SK-N-SH treated with all-trans-retinoic acid at 6 μM for 48 hours (cell line): ENCODE measurements at places on chromosomes 7 and 10.

DNA sequence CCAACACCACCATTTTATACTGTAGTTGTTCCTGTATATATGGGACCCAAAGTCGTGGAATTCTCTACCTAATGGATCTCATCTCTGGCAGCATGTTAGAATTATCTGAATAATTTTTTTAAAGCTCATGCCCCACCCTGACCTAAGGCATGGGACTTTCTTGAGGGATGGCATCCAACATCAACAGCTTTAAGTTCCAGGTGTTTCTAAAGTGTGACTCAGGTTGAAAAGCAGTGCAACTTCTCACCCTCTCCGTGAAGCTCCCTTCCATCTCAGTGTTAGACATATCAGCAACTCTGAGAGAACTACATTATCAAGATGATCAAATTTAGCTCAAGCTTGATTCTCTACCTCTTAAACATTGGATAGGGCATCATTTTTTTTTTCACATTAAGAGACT, 18.1 kb upstream of the RAB18 start:
- no peak for ATAC-seq

DNA sequence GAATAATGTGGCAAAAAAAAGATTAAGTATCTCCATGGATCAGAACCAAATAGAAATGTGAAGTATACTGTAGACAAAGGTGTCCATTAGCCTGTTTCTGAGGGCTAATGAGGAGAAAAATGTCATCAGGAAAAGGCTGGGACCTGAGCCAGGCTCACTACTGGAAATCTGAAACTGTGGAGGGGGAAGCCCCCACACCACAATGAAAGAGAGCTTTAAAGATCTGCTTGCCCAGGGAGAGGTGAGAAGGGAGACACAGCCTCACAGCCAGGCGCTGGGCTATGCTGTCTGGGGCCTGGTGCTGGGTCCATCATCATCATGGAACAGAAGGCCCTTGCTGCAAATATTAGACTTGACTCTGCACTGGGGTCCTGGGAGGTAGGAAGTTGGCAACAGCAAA, 90.4 kb downstream of the OSBPL3 start:
- no peak; the same call in 2 of the 3 replicates for ATAC-seq

- peak; percentile 67; the same call in 2 of the 3 replicates for ATAC-seq
Measured at GRCh38 chr10:122435212-122435827, 19.1 kb upstream of the ARMS2 start.

GRCh38 chr10:132350946-132351345, 19.0 kb downstream of the LRRC27 start:
- ATAC-seq = no peak

- no peak for ATAC-seq
Measured at GRCh38 chr10:57977262-57977661, 290.4 kb downstream of the IPMK start.

GRCh38 chr7:47743965-47744591, 162.2 kb upstream of the TNS3 start:
- no peak for ATAC-seq

GRCh38 chr7:33558549-33559323, 346.6 kb upstream of the BMPER start:
- no peak for ATAC-seq

GRCh38 chr7:33421429-33421828, 292.1 kb downstream of the BBS9 start:
- ATAC-seq = no peak

DNA sequence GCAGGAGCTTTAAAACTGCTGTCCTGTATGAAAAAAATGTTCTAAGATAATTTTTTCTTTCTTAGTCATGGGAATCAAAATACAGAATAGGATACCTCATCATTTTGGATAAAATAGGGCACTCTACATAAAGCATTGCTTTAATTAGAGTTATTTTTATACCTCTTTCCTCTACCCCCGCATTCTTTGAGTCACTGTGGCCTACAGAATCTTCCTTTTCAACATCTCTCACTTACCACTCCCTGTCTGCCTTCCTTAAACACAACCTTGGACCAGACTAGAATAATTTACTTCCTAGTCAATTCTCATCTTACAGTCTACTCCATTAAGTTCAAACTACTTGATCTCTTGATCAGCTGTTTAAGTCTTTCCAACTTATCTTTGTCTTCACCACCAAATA, 462.3 kb downstream of the PHTF2 start:
- peak; percentile 82 for ATAC-seq

DNA sequence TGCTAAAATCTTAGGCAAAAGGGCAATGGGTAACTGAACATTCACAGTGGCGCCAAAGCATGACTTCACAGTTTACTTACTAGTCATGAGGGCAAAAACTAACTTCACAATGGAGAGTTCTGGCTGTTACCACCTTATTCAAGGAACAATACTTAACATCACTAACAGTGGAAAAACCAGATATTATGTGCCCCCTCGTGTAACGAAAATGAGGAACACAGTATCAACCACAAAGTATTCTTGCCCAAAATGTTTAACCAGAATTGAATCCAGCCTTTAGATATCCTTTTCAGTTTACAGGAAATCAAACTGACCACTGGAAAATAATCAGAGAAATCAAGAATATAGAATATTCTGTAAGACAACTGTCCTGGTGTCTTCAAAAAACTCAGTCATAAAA, 9.5 kb downstream of the C7orf25 start:
- ATAC-seq = no peak

DNA sequence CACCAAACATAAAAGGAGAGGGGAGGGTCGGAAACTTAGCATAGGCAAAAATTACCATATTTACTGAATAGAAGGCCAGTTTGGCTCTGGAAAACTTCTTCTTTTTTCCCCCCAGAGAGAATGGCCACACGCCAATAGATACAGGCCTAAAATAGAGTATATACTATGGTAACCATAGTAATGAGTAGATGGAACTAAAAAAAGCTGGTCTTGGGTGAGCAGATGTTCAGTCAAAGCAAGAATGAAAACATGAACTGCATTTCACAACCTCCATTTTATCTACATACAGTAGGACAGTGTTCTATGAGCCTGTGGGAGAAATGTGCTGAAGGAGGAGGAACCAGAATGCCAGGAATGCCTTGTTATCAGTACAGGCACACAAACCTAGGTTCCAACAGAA, 141.7 kb upstream of the SEMA3A start:
- peak; percentile 45; the same call in 1 of the 3 replicates for ATAC-seq

DNA sequence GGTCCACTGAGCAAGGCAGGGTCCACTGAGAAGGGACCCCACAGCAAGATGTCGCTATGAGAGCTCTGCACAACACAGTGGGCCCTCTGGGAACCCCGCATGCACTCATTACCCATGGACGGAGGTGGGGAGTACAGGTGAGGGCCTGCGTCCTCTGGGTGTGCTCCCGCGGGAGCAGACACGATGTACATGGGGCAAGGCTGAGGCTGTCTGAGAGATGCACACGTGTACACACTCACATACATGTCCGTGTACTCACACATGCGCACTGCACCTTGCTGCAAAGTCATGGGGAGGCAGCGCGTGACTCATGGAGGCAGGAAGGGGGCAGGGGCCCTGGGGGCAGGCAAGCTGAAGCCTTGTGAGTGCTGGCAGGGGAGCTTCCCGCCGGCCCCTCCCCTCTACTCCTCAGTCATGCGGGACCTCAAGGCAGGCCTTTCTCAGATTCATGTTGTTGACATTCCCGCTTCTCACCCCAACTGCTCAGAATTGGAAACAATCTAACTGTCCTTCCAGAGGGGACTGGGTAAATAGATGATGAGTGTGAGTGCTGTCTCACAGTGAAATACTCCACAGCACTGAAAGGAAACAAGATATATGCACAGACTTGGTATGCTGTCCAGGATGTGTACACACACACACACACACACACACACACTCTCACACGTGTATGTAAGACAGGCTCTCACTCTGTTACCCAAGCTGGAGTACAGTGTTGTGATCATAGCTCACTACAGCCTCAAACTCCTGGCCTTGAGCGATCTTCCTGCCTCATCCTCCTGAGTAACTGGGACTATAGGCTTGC, 40.0 kb downstream of the GOLGA7B start:
- ATAC-seq = peak; percentile 20

DNA sequence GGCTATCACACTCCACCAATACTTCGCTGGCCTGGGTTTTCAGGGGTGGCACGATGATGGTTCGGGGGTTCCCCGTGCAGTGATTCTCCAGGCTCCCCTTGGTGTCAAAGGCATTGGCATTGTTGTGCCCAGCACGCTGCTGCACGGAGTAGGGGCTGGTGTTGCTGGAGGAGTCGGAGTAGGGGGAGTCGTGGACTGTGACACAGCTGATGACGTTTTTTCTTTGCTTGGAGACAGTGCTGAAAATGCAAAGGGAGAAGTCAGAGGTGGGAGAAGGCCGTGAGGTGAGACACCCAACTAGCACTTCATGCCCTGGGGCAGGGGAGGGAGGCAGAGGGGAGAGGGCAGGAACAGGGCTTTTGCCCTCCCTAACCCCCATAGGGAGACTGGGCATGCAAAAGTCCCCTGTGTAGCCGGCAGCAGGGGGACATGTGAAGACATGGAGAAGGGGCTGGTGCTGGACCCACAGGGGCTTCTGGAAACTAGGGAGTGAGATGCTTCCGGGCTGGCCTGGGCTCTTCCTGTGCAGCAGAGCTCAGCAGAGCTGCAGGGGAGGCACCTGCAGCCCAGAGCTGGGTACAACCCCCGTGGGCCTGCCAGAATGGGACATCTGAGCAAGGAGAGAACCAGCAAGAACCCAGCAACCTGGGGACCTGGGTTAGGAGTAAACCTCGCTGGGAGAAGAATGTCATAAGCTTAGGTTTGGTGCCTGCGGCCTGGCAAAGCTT, 60.5 kb downstream of the CLEC2L start:
- no peak for ATAC-seq

DNA sequence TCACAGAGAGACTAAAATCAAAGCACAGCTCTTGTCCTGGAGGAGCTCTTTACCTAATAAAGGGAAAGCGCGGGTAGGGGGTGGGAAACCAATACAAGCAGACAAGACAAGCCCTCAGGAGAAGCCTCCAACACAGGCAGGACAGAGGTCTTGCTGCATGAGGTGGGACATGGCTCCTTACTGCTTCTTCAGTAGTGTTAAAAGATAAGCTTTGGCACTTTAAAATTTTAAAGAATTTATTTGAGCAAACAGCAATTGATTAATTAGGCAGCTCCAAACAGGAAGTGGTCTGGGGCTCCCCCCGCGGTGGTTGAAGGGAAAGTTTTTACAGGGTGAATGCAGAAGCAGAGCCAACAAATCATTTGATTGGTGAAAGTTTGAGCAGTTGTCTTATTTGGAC, 50.3 kb upstream of the MACC1 start:
- ATAC-seq = no peak

DNA sequence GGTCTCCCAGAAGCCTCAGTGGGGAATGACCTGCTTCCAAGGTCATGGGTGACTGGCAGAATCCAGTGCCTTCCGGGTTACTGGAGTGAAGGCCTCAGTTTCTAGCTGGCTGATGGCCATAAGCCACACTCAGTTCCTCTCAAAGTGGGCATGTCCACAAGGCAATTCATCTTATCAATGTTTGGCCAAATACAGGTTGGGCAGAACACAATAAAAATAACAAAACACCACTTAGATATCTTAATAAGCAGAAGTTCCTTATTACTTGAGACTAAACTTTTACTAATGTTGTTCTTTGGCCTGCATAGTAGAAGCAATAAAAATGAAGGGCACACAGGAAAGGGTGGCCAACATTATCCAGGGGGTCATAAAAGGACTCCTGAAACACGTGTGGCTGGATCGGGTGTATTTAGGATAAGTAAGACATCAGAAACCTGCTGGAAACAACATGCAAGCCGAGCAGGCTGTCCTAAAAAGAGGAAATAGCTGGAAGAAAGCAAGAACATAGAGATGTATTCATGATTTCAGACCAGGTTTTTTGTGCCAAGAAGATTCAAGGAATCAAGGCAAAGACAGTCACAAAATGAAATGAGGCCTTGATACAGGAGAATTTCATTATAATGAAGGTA, 19.6 kb upstream of the AKR1C2 start:
- ATAC-seq = no peak

DNA sequence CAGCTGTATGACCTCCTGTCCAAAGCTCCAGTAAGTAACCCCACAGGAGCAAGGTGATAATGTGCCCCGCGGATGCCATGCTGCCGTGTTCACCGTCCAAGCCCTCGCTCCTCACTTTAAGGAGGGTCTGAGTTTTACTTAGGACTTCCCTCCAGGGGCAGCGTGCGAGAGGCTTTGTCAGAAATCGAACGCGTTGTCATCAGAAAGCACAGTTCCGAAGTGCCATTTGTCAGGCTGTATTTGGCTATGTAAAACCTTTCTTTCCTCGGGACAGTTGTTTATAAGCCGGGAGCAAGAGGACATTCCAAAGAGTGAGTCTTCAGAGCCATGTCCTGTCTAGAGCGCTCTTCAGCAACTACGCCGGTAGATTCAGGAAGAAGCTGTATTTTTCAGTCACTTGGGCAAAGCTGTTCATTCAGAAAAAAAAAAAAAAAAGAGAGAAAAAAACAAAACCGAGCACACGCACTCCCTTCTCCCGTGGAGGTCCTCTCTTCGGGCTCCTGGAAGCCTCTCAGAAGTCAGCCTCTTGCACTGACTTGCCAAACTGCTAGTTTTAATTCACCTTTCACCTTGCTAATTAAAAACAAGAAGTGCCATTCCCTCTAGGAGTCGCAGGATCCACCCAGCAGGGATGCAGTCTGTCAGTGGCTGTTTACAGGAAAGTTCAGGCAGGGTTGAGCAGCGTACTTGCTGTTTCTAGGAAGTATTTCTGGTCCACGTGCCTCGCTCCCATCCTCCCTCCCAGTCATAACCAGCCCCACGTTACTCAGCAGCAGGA, at the start of gene SEMA3E:
Gene SEMA3E, minus strand, starts transcription at position 676 of the 778 bp plus-strand sequence.
- ATAC-seq = peak; percentile 92

- peak; percentile 7; the same call in 2 of the 3 replicates for ATAC-seq
Measured at GRCh38 chr7:102258073-102258748, 28.5 kb upstream of the SH2B2 start.

DNA sequence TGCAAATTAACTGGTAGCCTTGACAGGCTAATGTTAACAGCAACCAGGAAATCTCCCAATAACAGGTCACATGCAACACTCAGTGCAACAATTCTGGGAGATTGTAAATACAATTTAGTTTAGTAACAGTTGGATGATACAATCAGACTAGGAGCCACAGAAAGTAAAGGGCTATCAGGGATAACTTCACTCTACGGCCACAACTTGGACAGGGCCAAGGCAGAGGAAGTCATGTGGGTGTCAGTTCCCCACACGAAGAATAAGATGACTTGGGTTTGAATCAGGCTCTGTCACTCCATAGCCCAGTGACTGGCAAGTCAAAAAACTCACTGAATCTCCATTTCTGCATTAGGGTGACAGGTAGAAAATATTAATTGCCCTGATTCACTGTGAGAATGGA, 217.3 kb upstream of the CCDC6 start:
- ATAC-seq = peak; percentile 66

DNA sequence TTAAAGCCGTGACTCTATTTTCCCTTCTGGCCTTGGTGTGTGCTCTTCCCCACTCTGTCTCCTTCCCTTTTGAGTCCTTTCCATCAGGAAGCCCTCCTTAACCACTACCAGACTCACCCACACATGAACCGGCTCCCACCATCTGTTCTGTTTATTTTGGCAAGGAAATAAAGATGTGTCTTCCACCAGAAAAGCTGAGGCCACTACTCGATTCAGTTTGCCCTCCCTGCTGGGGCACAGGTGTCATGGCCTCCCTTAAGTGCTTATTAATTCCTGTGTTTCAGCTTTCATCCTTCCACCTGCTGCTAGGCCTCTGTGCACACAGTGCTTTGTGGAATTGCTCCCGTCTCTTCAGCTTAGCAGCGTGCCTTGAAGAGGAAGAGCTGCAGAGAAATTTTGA, 16.7 kb downstream of the POR start:
- no peak for ATAC-seq
